ENCODE measurements at places on chromosomes 12 and 14.

DNA sequence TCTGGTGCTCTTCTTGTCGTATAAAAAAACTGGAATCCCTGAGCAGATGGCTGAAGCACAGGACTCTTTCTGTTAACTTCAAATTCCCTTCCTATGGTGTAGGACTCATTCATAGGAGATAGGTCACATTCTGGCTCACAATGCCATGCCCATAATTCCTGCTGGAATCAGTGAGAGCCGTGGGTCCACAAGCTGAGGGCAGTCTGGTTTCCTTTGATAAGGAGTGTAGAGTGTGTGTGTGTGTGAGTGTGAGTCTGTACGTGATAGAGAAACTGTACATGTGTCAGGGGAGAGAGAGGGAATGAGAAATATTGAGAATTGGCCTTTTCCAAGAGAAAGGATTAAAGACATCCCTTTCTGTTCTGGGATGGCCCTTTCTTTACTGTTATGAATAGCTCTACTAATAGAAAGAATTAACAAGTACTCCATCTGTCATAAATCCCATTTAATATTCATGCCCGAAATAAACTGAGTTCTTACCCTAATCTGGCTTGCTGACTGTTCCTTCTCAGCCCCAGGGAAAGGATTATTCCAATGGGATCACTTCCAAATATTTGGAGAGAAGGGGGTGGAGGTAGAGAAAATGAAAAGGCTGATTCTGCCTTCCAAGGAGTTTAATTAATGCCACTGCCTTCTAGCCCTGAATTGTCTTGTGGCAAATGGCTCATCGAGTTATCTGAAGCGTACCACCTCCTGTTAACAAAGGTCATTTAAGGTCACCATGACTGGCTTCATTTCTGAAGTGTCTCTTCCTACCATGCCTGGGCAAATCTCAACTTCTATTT lies 79.0 kb downstream of the TMX1 start:
- no peak for DNase-seq

GRCh38 chr12:159156-159782 lies 54.7 kb downstream of the SLC6A12 start:
- DNase-seq, result no peak

DNA sequence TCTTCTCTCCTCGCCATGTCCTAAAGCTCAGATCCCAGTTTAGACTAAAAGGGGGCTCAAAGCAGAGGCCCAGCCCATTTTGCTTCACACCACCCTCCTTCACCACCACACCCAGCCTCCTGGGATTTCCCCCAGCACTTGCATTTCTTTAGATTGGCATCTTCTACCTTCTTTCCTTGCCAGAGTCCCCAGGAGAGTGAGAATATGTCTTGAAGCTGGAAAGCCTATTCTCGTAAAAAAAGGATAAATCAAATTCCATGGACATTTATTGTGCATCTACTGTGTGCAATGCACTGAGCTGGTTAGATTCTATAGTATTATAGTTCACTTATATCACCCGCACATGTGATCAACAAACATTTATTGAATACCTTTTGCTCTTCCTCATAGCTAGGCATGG lies 10.2 kb downstream of the FBXW8 start:
- no peak for DNase-seq

GRCh38 chr14:63508033-63508432 lies 35.1 kb downstream of the PPP2R5E start:
- DNase-seq, result no peak

GRCh38 chr12:51926718-51927117 lies 19.4 kb downstream of the ACVRL1 start:
- DNase-seq, result no peak

DNA sequence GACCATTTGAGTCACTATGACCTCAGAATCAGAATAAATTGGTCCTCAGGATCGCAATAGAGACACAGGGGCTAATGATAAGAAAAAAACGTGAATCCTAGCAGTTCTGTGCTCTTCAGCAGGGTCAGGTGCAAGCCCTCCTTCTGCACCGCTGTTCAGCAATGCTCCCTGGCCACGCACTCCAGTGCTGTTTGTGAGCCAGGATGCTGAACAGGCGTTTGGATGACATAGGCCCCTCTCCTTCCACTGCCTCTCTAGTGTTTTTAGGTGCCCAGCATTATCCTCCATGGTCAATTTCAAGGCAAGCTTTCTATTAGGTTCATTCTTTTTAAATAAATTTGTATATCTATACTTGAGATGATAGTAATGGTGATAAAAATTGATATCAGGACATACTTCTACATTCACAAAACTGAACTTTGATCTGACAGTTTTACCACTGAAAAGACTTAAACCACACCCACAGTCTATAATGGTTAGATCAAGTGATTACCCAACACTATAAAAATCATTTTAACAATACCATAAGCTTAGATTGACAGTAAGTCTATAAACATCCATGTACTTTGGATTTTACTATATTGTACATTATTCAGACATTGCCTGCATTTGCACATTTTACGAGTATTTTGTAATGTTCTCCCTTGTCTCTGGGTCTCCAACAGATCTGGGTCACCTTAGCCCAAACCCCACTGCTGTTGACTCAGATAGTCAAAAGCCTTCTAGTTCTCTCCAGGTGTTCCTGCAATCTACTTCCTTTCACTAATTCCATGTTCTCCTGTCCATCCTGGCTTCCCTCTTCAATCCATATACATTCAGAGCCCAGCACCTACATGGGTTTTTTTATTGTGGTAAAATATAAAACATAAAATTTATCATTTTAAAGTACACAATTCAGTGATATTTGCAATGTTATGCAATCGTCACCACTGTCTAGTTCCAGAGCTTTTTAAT lies 114.9 kb upstream of the COCH start:
- no peak for DNase-seq

DNA sequence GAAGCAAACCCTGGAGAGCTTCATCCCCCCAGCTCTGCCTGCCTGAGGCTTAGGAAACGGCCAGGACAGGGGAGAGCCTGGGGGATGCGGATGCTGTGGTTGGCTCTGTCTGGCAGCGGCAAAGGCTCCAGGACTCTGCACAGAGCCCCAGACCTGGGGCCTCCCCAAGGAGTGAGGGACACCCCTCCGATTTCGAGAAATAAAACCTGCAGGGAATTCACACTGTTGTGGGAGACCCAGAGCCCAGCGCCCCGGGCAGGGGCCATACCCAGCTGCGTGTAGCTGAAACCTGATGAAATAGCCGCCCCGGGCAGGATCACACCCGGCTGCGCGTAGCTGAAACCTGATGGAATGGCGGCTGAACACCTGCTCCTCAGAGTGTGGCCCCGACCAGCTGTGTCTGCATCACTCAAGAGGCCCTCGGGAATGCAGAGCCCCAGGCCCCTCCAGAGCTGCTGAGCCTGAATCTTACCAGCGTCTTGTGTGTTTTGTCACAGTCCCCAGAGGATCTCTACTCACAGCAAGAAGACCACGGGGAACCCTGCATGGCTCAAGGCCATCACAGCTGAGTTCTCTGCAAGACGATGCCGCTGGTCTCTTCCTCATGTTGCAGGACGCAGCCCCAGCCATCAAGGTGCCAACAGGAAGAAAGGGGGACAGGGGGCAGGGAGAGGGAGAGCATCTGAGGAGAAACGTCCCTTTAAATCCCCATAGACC lies 46.5 kb upstream of the GALNT9 start:
- no peak for DNase-seq

DNA sequence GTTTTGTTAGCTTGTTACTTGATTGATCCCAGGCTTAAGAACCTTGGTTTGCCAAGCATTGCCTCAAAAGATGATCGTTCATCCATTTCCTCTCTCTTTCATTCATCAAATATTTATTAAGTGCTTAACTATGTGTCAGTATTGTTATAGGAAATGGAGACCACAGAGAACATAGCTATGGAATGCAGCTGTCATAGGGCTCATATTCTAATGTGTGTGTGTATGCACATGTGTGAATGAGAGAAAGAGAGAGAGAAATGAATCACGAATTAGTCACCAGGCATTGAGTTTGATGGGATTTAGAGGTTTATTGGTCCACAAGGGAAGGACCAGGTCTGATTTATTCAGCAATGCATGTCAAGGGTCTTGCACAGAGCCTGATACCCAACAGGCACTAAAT lies 71.0 kb upstream of the FBXO21 start:
- no peak for DNase-seq

DNA sequence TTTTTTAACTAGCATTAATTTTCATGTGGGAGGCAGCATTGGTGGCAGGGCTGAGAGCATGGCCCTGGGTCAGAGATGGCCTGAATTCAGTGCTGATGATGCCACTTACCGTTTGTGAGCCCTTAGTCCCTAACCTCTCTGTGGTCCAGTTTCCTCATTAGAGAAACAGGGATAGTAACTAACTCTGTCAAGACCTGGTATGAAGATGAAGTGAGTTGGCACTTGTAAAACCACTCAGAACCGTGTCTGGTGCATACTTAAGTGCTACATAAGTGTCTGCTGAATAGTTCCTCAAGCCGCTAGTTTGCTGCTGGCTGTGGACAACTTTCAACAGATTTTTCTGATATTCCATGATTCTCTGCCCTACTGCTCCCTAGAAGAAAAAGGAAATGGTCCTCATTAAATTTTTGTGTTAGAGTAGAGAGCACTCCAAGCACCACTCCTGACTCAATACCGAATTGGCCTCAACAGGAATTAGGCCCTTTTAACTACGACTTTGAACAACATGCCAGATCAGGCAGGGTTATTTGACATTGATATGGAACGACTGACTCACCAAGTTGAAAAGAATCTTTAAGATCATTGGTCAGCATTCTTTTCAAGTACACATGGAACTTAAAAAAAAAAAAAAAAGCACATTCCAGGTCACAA lies 250.2 kb downstream of the ANO2 start:
- no peak for DNase-seq

DNA sequence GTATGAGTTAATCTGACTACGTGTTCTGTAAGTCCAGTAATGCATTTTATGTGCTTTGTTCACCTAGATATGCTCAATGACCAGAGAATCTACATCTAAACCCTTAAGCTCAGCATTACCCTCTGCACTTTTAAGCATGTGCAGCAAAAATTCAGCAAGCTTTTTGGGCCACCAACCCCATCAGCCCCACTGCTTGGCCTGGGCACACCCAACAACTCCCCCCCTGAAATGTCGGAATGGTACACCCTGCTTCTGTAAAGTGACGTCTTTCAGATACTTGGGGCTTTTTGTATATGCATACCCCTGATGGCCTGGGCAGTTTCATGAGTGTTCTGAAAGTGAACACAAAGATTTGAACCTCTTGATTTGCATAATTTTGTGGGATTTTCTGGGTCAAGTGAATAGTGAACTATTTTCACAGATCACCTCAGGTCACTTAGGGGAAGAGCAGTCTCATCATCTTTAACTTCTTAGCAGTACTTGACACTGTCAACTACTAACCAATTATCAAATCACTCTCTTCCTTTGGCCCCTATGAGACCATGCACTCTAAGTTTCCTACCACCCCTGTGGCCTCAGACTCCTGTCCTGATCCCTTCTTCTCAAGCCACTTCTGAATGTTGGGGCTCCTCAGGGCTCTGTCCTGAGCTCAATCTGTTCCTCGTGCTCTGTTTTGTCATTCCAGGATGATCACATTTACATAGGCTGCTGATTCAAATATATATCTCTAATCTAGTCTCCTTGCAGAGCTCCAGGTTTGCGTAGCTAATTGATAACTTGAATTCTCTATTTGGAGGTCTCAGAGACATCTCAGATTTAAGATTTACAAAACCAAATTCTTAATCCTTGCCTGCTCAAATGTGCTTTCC lies 36.3 kb upstream of the PPM1A start:
- no peak for DNase-seq

DNA sequence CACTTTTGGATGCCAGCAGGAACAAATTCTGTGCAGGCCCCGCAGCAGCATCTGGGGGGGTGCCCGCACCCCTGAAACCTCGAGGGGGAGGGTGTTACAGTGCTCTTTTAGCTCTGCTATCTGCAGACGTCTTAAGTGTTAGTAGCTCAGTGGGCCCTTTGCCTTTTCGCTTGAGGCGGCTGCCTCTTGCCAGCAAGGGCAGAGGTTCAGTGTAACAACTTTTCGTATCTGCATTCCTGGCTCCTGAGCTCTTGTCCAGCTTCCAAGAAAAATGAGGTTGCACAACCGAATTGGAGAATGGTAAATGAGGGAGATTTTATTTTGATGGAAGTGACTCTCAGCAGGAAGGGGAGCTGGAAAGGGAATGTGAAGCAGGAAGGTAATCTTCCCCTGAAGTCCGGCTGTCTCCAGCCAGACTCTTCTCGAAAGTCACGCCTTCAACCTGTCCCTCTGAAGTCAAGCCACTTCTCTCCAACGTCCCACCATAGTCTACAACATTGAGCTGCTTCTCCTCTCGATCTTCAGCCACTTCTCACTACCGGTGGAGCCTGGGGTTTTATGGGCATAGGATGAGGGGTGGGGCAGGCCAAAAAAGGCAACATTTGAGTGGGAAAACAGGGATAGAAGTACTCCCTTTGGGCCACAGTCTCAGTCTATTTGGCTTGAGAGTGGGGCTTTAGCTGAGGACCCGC lies 17.8 kb downstream of the TAS2R50 start:
- no peak for DNase-seq

DNA sequence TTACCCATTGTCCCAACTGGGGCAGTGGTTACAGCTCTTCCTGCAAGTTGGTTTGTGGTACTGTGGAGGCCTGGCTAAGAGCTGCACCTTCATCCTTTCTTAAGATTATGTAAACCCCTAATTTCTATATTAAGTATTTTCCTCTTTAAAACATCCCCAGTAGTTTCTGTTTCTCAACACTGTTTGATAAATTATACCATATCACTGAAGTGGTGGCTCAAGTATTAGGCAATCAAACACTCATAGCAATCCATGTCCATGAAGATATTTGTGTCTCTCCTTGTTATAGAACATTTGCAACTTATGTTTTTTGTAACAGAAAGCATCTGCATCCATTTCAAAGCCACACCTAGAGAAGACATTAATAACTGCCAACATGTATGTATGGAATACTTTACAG lies 31.8 kb downstream of the ATXN3 start:
- no peak for DNase-seq

DNA sequence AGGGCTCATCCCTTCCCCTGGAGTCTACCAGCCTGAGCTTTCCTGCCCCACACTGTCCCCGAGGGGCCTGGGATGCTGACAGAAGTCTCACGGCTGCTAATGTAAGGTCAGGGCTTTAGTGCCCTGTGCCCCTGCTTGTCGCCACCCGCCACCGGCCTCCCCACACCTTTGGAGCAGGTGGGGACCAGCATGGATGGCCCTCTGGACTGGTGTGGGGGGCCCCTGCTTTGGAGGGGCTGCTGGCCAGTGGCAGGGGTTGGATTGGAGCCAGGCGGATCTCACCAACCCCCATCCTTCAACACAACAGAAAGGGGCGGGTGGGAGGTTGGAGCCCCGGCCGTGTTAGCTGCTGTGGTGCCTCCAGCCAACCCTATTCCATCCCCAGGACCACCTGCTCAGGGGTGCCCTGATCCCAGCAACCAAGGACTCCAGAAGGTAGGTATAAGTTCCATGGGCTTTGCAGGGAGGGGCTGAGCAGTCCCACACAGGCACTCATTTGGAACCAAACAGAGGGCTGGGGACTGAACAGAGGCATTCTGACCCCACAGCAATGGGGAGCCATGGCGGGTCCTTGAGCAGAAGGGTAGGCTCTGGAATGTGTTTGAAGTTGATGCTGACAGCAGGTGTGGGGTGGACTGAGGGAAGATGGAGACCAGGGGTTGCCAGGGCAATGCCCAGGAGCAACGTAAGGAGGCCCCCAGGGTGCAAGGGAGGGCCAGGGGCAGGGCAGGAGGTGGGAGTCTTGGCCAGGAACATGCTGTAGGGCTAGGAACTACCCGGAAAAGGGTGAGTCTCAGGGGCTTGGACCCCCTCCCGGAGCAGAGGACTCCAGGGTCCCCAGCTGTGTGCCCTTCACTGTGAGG lies 145.1 kb upstream of the C14orf180 start:
- no peak for DNase-seq

All from stimulated activated CD8-positive, alpha-beta memory T cell treated with anti-CD3 and anti-CD28 coated beads, Interleukin-12 subunit alpha, Interleukin-12 subunit beta, amount 100 ng/mL, for 4 hours (primary cell).